Activated CD4-positive, alpha-beta T cell treated with anti-CD3 and anti-CD28 coated beads, Interleukin-2, amount 10 ng/mL, durations not matched to agents 7 days and 5 days (primary cell): ENCODE measurements at places on chromosomes 2 and 18. TPM values are rescaled to one million over a fixed set of nuclear protein-coding genes. Genes with fewer than 3 reads are reported as not detected.

- DNase-seq = peak; percentile 51
Observed at GRCh38 chr2:46909771-46910419, 5.7 kb downstream of the MCFD2 start.

- DNase-seq = no peak
Observed at GRCh38 chr18:60130284-60130683, 230.5 kb downstream of the PMAIP1 start.

DNA sequence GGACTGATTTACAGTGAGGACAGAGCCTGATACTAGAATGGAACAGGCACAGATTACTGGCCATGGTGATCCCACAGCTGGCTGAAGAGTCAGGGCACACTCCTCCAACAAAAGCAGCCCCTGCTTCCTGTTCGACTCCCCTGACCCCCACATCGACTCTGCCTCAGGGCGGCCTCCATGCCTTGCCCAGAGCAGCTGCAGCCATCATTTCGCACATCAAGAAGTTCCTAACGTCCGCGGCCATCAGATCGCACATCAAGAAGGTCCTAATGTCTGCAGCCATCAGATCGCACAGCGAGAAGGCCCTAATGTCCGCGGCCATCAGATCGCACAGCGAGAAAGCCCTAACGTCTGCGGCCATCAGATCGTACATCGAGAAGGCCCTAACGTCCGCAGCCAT is 192.8 kb upstream of the PXDN start:
- no peak for DNase-seq

- no peak for DNase-seq
Observed at GRCh38 chr2:83085869-83086268, 1373.2 kb downstream of the SUCLG1 start.

DNA sequence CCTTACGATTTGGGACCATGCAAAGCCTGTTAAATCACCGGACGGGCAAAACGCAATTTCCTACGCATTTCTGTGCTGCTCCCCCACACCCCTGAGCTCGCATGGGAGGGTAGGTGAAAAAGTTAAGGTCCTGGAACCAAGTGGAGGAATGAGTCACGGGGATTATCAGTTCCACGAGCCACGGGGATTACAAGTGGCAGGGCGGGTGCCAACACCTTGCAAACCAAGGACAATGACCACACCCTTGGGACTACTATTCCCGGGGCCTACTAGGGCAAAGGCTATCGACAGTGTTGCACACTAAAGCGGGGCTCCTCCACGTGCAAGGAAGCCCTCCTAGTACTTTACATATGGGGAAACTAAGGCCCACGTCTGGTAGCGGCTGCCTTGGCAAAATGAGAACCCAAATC is 447 bp downstream of the RETSAT start:
- DNase-seq = peak; percentile 17

GRCh38 chr2:43344868-43345373 is 118.5 kb upstream of the ZFP36L2 start:
- no peak for DNase-seq

DNA sequence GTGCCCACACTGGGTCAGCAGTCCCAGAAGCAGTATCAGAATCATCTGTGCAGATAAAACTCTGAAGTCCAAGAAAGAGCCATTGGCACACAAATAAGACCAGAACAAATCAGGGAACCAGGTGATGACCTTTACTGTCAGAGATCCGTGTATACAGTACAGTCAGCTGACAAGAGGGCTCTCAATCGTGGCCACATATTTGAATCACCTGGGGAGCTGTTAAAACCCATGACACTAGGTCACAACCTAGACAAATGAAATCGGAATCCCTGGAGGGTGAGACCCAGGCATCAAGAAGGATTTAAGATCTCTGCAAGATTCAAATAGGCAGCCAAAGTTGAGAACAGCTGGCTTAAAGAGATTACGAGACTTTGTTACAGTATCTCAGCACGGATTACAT is 807.1 kb downstream of the RNF144A start:
- no peak for DNase-seq

- no peak for DNase-seq
Observed at GRCh38 chr18:32735781-32736180, 37.0 kb downstream of the KLHL14 start.

GRCh38 chr2:38301969-38302702 is 74.9 kb downstream of the ATL2 start:
- DNase-seq = no peak

GRCh38 chr2:143823296-143823695 is 694.1 kb downstream of the ARHGAP15 start:
- no peak for DNase-seq

GRCh38 chr2:186546846-186547245 is 43.0 kb upstream of the ITGAV start:
- no peak for DNase-seq

DNA sequence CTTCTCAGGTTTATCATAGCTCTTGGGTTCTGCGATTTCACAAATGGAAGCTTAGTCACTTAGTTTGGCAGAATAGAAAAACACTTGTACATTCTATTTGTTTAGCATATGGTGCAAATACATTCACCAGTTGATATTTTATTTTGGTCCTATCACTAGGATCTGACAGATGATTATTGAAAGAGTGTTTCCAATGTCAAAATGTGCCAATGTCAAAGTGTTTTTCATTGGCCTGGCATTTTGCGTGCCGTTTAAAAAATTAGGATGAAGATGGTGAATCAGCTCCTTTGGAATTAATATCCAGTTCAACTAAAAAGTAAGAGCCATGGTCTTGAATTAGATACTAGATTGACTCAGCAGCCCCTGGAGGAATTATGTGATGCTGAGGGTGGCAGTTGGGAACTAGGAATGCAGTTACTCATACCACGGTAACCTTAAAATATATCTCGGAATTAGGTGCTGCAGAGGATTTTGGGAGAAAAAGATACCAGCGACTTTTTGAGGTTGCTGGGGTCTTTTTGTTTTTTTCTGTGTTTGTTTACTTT is 87.0 kb downstream of the SPHKAP start:
- DNase-seq = no peak

GRCh38 chr2:61431345-61431744 is 39.5 kb downstream of the USP34 start:
- DNase-seq = no peak

DNA sequence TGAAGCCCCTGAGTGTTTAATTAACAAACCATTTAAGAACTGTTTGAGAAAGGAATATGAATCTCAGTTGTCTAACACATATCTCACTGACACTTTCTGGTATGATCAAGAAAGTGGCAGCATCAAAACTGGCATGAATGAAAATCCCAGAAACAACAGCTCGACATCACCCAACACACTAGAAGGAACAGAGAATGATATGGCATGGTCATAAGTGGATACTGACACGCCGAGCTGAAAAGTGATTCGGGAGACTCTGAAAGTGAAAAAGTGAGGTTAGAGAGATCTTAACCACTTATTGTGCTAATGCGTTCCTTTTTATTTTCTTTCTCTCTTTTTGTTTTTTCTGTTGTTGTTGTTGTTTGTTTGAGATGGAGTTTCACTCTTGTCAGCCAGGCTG is 37.9 kb downstream of the MRPL35 start:
- DNase-seq = no peak

- no peak for DNase-seq
Observed at GRCh38 chr18:51074605-51075004, 44.6 kb downstream of the SMAD4 start.

DNA sequence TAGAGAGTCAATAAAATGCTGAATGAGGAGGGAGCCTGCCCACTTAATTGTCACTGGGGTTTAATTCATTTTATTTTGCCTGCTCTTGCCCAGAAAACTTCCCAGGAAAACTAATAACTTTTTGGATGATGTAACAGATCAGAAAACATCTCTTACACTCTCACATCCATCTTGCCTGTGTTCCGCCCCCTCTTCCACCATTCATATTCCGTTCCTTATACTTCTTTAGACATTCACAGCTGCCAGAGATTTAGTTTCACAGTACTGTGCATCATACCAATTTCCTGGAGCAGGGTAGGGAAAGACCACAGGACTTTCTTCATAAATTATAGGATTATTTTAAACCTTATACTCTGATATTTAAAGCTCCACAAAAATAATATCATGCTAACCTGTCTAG is 776.1 kb upstream of the SOX11 start:
- DNase-seq = no peak

GRCh38 chr18:59763541-59764136 is 66.4 kb upstream of the CCBE1 start:
- DNase-seq = no peak

DNA sequence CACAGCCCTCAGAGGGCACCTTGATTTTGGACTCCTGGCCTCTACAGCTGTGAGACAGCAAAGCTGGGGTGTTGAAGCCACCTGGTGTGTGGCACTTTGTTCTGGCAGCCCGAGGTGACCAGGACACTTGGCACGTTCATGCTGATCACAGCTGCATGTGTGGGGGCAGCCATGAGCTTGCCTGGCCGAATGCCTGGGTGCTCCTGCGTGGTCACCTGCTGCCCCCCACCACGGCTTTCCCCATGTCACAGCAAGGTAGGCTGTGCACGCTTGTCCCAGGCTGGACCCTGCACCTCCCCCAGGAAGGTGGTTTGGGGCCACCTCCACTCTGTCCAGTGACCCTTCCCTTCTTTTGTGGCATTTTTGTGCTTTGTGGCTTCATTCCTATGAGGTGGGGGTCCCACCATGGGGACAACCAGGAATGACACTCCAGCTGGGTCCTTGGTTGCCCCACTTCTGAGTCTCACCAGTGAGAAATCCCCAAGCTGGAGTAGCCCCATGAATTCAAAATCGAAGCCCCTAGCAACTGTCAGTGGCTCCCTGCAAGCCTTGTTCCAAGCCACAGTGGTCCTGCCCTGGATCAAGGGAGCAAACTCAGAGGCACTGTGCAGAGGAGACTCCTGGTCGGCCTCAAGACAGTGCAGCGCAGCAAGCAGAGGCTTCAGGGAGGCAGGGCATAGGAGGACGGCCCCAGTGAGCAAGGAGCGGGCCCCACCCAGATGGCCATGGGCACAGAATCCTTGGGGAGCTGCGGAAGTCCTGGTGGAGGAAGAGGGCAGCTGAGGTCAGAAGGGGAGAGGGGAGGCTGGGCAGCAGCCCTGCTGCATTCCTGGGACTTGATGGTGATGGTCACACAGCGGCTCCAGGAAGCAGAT is 121.4 kb upstream of the HS6ST1 start:
- no peak for DNase-seq

GRCh38 chr2:58895857-58896256 is 654.7 kb upstream of the FANCL start:
- DNase-seq = no peak

DNA sequence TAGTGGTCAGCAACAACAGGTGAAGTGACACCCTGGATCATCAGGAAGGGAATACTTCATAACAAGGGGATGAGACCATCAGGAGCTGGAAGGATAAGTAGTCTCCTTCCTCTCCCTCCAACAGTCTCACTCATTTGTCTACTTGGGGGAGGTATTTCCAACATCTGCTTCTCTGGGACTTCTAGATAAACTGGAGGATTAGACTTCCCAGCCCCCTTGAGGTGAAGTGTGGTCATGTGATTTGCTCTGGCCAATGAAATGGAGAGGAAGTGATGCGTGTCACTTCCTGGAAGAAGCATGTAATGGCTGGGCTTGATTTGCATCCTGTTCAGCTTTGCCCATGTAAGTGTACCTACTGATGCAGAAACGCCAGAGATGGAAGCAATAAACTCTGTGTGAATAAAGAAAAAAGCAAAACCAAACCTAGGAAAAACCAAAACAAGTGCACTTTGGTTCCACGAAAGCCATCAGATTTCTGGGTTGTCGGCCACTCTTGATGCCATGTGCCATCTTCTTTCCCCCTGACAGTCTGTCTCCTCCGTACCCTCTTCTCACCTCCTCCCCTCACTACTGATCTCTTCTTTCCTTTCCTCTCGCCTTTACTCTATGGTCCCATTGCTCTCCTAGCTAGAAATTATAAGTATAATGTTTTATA is 76.1 kb upstream of the DNMT3A start:
- DNase-seq = no peak

GRCh38 chr2:12773586-12774394 is 57.1 kb downstream of the TRIB2 start:
- no peak for DNase-seq

- DNase-seq = no peak
Observed at GRCh38 chr18:37327063-37327577, 238.5 kb downstream of the CELF4 start.

DNA sequence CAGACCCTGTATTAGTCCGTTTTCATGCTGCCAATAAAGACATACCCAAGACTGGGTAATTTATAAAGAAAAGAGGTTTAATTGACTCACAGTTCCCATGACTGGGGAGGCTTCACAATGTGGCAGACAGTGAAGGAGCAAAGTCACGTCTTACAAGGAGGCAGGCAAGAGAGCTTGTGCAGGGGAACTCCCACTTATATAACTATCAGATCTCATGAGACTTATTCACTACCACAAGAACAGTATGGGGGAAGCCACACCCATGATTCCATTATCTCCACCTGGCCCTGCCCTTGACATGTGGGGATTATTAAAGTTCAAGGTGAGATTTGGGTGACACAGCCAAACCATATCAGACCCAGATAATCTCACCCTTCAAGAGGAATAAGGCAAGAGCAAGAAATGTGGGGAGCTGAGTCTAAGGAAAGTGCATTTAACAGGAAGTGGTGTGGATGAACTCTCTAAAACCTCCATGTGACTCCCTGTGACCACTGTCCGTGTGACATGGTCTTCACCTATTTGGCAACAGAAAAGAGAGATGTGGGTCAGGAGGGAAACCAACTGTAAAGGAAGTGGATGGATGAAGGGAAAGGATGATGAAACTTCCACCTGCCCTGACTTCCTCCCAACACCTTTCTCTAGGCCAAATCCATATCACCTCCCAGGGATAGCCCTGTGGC is 110.6 kb downstream of the ATL2 start:
- no peak for DNase-seq

DNA sequence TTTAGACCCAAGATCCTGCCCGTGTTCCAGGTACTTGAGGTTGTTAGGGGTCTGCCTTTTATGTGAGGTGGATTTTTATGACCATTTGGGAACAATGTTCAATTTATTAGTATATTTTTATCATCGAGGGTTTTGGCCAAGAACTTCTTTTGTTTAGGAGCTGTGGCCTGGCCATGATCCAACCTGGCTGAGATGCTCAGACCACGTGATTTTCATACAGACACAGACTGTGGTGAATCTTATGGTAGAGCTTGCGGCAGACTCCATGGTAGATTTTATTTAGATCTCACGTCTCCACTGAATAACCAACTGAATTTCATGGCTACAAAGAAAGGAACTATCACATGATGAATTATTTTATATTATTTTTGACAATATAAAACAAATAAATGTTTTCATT is 405.5 kb upstream of the VWC2L start:
- DNase-seq = no peak

- no peak for DNase-seq
Observed at GRCh38 chr2:33216508-33217182, 259.8 kb upstream of the RASGRP3 start.

The PFN4 gene
- total RNA-seq = not detected

The ASPRV1 gene
- total RNA-seq = 0.99 TPM

The SH2D6 gene
- 0.77 TPM for total RNA-seq

The PROM2 gene
- total RNA-seq = 0.08 TPM

The LGALSL gene
- 1.2 TPM for total RNA-seq

The DLGAP1 gene
- 0.10 TPM for total RNA-seq

The ANKRD30BL gene
- total RNA-seq = not detected

The FOXD4L1 gene
- 0.25 TPM for total RNA-seq

The GALNT14 gene
- total RNA-seq = not detected

The DAW1 gene
- total RNA-seq = not detected

The TUBA3E gene
- total RNA-seq = not detected

The SERPINB4 gene
- total RNA-seq = not detected

The MC4R gene
- total RNA-seq = not detected

The RNF144A gene
- total RNA-seq = 89.6 TPM
